Thoracic aorta (tissue), 2 donors: ENCODE measurements at places on chromosomes 3 and 15.

DNA sequence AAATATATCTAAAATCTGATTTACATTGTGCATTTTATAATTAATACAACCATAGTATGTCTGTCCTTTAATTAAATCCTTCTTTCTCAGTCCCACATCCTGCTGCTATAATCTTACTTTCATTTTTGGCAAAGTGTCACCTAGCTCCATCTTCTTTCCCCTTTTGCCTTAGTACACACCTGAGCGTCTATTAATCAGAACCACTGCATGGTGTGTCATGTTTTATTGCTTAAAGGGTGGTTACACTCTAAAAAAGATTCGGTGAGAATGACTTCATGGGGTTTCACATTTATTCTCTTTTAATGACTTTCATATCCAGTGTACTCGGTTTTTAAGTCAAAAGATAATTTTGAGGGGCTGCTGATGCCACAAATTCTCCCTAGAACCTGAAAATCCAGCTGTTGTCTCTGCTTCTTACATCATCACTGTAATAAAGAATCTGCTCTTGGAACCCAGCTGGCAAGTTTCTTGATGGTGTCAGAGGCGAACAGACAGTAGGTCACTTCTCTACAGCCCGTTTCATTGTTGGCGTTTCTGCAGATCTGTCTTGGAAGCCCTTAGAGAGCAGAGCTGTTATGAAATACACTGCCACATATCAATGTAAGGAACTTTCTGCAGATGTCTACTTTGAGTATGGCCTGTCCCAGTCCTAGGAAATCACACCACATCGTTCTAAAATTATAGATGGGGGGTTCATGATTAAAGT, 99.7 kb downstream of the TIGIT start:
- no peak for DNase-seq

DNA sequence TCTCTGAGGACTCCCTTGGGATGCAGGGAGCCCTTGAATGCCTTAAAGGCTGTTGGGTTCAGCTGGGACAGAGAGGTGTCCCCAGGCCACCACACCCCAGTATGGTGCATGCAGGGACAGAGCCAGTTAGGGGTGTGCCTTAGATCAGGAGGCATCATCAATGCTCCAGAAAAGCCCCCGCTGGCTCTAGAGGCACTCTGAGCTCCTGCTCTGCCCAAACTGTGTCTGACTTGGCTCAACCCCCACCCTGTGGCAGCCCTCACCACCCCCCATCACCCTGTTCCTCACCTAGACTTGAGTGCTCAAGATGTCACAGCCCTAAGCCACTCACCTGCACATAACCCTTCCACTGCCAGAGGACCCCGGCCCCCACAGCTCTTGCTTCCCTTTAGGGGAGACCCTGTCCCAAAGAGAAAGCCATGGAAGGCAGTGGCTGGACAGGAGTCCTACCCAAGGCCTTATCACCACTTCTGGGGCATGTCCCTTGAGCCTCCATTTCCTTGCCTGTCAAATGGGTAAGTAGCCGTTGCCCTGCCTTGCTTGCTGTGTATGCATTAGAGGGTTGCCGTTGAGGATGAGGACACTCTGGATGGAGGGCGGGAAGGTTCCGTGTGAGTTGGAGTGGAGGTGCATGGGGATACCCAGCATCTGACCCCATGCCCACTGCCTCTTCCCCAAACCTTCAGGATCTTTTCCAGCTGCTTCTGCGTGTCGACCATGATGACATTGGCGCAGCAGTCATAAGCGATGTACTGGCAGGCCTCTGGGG, 41.4 kb downstream of the ACSBG1 start:
- DNase-seq: no peak

- DNase-seq: no peak
Measured at GRCh38 chr3:172208586-172209332, 169.4 kb downstream of the FNDC3B start.

DNA sequence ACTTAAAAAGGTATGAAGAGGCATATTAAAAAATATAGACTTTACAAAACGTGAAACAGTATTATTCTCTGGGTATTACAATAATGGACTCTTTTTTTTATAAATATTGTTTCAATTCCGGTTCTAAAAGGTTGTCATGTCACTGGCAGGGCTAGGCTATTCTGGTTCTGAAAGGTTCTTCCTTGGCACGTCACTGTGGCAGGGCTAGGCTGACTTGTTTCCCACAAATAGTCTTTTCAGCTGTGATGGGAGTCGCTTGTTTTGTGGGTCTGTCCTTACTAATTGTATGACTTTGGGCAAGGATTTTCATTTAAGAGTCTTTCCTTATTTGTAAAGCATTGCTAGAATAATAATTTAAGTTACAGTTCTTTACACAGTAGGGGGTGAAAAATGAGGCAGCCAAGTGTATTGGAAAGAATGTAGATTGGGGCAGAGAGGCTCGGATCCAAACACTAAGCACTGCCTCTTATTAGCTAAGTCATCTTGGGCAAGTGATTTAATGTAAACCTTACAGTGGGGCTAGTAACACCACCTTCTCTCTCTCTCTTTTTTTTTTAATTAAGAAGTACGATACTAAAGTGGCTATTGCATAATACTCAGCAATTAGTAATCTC, 12.4 kb upstream of the MELTF start:
- DNase-seq: no peak

DNA sequence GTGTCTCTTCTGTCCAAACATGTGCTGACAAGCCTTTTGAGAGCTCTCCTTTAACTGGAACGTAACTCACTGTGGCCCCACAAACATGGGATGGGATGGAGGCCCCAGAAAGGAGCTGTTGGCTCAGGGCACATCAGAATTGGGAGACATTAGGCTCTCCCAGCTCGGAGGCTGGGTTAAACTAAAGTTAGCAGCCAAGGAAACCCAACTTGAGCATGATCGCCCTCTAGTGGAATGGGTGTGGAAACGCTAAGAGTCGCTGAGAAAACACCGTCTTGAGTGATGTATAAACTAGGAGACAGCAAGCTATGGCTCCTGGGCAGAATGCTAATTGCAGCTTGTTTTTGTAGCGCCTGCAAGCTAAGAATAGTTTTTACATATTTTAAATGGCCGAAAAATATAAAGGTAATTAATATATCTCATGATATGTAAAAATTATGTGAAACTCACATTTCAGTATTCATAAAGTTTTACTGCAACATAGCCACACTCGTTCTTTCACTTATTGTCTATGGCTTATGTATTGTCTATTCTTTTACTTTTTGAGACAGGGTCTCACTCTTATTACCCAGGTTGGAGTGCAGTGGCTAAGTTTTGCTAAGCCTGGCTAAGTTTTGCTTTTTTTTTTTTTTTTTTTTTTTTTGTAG, 138.8 kb upstream of the HACD2 start:
- DNase-seq: no peak

GRCh38 chr3:37255990-37256308, 81.6 kb upstream of the LRRFIP2 start:
- no peak for DNase-seq
